Choroid plexus epithelial cell (primary cell): ENCODE measurements at places on chromosomes 7 and 10.

DNA sequence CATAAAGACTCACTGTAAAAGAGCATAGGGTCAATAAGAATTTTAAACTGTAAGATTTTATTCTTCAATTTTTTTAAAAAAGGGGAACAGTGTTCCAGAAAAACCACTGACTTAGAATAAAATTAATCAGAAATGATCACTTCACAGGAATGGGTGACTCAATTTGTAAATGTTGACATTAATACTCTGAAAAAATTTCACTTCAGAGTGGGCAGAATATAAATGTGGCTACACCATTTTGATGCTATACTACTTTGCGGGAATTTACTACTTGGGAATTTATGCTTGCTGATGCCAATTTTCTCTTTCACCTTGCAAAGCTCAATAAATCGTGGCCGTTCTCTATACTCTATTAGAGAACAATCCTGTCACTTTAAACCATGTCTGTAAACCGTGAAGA, 126.9 kb downstream of the HIBADH start:
- no peak for DNase-seq

- DNase-seq: peak; percentile 87
Observed at GRCh38 chr7:28020302-28020940, 160.2 kb downstream of the JAZF1 start.

DNA sequence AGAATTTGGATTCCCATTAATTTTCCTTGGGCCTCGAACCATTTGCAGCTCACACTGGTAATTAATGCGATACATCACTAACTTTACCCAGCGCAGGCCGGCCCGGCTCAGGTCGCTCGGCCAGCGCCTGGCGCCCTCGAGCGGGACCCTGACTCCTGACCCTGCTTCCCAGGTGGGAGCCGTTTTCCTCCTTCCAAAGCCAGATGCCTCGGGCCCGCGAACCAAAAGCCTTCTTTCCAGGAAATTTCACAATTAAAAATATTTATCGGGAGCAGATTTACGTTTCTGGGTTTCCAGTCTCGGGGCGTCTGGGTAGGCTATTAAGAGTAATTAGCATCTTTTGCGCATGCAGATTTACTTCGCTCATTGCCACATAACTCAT, 12.2 kb downstream of the LBX1 start:
- DNase-seq: no peak

- no peak for DNase-seq
Observed at GRCh38 chr10:6518791-6519429, 61.2 kb downstream of the PRKCQ start.

GRCh38 chr7:729140-730000, 2.3 kb upstream of the PRKAR1B start:
- no peak for DNase-seq

GRCh38 chr7:101985057-101985902, 167.9 kb downstream of the CUX1 start:
- no peak for DNase-seq

GRCh38 chr10:131968949-131969348, 12.8 kb downstream of the BNIP3 start:
- no peak for DNase-seq

DNA sequence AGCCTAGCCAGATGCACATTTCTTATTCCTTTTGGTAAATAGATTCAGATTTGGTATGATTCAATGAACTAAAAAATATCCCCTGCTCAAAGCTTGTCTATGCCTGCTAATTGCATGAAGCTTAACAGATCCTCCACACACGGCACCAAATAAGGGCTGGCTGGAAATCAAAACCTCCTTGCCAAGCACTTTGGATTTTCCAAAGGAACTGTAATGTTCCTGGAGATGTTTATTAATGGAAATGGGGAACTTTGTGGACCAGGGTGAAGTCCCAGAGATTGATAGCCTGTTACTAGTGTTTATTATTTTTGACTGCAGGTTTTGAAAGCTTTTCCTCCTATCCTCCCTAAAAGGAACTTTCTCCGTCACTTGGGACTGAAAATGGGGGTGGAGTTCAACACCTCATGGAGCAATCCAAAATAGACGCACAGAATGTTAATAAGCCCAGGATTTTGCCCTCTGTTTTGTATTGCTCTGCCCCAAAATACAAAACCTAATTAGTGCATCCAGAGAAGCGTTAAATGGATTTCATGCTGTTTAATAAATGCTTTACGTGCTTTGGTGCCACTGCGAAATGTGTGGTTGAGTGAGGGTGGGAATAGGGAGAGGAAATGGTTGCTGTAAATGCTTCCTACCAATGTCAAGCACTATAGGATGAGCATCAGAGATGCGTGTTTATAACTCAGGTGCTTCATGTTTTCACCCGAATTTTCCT, 1027.7 kb downstream of the LRMDA start:
- DNase-seq: no peak

- DNase-seq: no peak
Observed at GRCh38 chr10:17010363-17011145, 119.1 kb downstream of the CUBN start.

DNA sequence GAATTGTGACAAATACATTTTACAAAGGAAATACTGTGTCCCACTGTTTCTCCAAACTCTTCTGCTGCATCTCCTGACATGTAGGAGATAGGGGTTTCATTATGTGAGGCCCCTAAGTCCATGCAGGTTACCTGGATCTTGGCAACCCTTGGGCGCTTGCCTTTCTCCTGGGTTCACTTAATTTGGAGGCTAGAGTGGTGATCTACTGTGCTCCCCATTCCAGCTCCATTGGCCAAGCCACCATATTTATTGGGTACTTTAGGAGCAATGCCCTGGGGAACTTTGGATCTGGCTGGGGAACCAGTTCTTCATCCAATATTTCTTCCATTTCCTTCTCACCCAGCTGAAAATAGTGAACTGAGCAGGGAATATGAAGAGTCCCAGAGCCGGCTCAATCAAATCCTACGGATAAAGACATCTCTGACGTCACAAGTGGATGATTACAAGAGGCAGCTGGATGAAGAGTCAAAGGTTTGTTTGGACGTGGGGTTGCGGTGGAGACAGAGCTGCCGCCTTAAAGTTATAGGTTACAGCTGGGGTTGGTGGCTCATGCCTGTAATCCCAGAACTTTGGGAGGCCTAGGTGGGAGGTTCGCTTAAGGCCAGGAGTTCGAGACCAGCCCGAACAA, 18.5 kb downstream of the MYH16 start:
- DNase-seq: no peak

- DNase-seq: no peak
Observed at GRCh38 chr10:52357971-52358370, 43.9 kb downstream of the DKK1 start.

GRCh38 chr7:139118234-139118804, 8.8 kb upstream of the ZC3HAV1 start:
- peak; percentile 65 for DNase-seq

DNA sequence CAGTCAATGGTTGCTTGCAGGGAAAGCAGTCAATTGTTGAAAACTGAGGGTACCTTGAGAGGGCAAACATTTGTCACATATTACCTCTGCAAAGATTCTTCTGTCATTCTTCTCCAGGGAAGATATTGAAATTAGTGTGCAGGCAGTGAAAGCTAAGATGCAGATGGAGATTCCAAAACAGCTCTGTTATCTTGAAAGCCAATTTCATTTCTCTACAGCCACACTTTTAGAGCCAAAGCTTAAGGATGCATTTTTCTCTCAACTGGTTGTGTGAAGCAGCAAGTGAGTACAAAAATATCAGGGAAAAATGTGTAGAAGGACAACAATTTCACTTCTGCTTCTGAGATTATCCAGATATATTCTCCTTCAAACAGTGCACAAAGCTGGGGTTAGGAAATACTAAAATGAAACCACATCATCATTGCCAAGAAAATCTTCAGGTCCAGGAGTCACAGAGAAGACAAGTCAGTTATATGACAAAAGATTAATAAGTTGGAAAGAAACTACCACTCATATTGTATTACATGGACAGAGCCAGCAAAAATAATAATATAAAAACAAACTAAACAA, 16.3 kb downstream of the SGMS1 start:
- DNase-seq: peak; percentile 37

DNA sequence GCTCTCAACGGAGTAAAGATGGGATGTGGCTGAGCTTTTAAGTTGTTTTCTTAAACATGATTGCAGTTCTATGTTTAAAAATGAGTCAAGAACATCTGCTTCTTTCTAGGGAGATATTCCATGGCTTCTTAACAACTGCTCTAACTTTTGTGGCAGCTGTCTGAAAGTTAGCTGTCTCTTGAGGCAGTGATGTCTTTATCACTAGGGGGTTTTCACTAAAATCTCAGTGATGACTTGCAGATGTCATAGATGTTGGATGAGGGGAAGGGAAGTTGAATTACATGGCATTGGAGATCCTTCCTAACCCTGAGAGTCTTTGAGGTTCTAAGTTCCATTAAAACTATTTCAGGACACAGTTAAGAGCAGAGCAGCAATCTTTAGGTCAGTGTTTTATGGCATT, 43.5 kb downstream of the PRKG1 start:
- no peak for DNase-seq

- DNase-seq: no peak
Observed at GRCh38 chr10:127434006-127434405, 115.1 kb upstream of the NPS start.

- no peak for DNase-seq
Observed at GRCh38 chr10:51900180-51900579, 200.8 kb upstream of the CSTF2T start.

DNA sequence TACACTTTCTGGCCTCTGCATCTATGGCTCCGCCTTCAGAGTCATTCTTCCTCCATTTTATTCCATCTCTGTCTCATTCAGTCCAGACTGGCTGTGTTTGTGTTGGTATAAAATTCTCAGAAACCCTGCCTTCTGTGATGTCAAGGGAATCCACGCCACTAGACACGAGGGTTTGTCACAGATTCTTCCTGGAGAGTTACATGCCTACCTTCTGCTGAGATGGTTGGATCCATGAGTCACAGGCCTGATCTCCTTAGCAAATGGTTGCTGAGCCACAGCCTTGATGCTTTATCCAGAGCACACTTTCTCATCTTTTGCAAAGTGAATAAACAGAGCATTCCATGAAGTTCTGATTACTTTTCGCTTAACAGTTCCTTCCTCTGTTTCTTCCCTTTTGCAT, 35.9 kb upstream of the TSPAN33 start:
- DNase-seq: peak; percentile 28

- no peak for DNase-seq
Observed at GRCh38 chr10:44924261-44925040, 13.3 kb downstream of the TMEM72 start.

- no peak for DNase-seq
Observed at GRCh38 chr10:11359869-11360268, 251.6 kb downstream of the USP6NL start.

GRCh38 chr10:62386356-62387320, 12.5 kb downstream of the ZNF365 start:
- DNase-seq: no peak

DNA sequence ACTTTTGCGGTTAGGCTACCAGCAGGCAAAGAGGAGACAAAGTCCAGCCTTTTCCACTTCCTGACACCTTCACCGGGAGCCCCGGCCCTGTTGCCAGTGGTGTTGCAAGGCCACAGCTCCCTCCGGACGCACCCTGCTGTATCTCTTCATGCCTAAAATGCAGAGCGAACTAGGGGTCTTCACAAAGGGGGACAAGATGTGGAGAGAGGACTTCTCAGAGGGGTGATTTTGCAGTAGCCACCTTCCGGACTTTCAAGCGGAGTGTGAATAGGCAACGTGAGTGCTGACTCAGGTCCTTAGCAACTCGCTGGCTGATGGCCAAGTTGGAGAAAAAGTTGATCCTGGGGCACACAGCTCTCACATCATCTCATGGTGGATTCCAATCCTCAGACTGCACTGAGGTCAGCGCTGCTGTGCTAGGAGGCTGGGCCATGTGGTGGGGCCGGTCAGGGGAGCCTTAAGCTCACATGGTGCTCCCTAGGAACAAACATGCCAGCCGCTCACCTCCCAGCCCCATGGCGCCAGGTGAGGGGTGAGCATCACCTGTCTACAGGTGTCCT, 166.3 kb downstream of the LCOR start:
- peak; percentile 97 for DNase-seq

DNA sequence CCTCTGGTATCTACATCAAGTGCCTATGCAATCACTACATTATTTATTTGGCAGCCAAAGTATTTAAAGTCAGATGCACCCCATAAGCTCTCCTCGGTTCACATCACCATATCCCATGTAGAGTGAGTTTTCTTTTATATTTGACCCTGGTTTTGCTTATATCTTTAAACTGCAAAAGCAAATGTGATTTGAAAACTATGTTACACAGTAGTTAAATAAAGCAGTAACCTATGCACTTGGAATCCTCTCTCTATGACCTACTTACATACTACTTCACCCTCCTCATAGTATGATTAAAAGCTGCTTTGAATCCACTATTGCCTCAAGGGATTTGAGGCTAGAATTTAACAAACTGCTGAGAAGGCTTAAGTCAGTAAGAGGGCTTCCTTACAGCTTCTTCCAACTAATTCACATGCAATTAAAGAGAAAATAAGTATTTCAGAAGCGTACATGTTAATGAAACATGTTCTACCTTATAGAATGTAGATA, 2.2 kb upstream of the CELF2 start:
- DNase-seq: no peak

GRCh38 chr10:59748834-59749233, 4.4 kb downstream of the MRLN start:
- no peak for DNase-seq

DNA sequence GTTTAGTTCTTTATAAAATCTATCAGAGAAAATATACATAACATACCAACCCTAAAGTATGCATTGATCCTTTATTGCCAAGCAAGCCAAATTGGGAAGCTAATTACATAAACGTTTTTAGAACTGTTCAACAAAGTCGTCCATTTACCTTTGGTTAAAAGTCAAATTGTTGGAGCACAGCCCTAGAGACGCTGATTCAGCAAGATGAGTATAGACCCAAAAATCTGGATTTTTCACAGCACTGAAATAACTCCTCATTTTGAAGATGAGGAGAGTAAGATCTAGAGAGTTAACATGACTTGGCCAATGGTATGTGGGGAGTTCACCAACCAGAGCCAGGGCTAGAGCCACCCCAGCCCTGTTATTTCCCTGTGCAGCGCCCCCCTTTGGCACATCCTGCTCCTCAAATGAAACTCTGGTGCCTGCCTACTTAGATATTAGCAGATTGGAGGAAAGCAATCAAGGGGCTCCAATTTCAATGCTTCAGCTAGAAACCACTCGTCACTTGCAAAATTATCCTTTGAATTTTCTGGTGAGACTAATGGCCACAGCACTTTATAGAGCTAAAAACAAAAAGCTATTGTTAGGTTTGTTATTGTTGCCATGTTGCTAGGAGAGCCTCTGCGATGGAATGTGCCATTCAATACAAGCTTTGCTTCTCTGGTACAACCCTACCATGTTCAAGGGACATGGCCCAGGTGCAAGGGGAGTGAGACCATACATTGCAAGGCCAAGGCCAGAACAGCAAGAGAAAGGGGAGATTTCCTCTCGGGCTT, 132.6 kb upstream of the ZEB1 start:
- no peak for DNase-seq

GRCh38 chr10:101183458-101184183, 45.6 kb downstream of the LBX1 start:
- no peak for DNase-seq

- no peak for DNase-seq
Observed at GRCh38 chr10:86217371-86218080, 149.1 kb downstream of the GRID1 start.
